Kidney epithelial cell (primary cell): ENCODE measurements at places on chromosomes 2 and 18. TPM values are rescaled to one million over a fixed set of nuclear protein-coding genes. Genes with fewer than 3 reads are reported as not detected.
A peak's percentile ranks its signal among the peaks of the same experiment; 100 is the strongest.

DNA sequence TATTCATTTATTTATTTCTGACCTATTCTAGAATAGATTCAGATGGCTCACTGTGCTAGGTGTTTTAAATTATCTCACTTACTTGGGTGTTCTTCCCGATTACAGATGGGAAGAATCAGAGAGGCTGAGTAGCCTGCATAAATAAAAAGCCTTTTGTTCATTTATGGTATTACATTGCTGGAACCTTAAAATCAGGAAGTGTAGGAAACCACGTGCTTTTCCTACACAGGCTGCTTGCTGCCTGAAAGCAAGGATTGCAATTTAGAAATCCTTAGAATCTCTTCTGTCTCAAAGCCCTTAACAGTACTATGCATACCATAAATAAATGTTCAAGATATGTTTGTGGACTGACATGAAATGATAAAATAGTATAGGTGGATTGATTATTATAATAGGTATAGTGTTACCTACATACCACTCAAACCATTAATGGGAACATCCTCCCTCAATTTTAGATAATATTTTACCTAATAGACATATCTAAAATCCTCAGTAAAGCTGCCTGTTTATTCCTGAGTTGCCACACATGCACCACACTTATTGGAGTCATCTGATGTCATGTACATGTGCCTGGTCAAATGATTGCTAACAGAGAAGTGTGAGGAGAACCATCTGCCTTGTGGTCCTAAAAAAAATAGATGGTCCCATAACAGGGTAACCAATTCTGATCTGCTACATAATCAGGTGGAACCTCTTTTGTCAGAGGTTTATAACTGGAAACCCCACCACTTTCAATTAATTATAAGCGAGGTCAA, 73.5 kb upstream of the C2orf15 start:
- DNase-seq: no peak

DNA sequence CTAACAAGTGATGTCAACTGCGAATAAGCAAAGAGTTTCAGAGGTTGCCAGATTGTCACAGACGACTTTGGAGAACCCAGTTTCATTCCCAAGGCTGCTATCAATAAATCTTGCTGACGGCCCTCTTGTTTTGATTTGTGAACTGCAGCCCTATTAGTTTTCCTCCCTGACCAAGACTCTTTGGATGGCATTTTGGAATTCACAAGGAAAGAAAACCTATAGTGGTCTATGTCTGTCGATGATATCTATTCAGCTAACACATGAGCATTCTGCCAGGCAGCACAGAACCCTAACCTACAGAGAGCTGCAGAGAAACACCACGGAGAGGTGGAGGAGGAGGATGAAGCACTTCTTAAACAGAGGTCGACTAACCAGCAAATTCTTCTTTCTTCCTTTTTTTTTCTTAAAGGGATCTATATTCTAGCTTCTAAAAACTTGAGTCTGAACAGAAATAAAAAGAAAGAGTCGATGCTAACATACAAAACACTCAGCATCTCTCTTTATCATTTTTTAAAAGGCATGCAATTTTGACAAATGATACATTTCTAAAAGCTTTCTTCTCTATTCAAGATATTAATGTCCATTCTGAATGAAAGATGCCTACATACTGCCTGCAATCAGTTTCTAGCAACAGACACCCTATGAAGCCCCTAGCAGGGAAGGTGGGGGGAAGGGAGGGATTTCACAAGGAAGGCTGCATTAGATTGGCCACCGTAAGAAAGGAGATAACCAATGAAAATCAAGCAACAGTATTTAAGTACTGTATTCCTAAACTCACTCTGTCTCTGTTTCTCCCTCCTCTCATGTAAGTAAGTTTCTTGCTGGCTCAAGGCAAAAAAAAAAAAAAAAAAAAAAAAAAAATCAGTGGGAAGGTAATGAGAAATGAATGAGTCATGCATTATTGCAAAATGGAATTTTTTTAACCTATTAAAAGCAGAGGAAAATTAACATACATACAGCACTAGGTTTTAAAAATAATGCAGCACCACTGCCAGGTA, 83.0 kb upstream of the CHRNA1 start:
- DNase-seq: no peak

DNER gene
- 4.4 and 5.5 TPM in 2 replicates for total RNA-seq

DNAH7 gene
- total RNA-seq: 0.55 and 2.1 TPM in 2 replicates

DNA sequence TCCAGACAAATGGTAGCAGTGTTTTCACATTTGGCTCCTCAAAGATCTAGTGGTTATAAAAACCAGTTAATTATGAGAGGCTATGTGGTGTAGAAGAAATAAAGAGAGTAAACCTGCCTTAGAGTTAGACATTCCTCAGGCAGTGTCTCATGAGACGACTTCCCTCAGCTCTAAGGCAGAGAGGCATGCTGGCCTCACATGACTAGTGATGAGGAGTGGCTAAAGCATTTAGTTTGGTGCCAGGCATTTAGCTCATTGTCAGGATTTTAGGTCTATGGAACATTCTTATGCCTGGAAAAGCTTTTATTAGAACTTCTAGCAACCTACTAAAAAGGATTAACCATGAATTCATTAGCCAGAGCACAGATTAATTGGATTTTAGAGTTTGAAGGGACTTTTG, 90.3 kb downstream of the RPRM start:
- DNase-seq: peak; percentile 73

- DNase-seq: no peak
These were observed 332.4 kb upstream of the KYNU start for GRCh38 chr2:142545036-142545435.
